ENCODE measurements at places on chromosomes 13 and 19.

DNA sequence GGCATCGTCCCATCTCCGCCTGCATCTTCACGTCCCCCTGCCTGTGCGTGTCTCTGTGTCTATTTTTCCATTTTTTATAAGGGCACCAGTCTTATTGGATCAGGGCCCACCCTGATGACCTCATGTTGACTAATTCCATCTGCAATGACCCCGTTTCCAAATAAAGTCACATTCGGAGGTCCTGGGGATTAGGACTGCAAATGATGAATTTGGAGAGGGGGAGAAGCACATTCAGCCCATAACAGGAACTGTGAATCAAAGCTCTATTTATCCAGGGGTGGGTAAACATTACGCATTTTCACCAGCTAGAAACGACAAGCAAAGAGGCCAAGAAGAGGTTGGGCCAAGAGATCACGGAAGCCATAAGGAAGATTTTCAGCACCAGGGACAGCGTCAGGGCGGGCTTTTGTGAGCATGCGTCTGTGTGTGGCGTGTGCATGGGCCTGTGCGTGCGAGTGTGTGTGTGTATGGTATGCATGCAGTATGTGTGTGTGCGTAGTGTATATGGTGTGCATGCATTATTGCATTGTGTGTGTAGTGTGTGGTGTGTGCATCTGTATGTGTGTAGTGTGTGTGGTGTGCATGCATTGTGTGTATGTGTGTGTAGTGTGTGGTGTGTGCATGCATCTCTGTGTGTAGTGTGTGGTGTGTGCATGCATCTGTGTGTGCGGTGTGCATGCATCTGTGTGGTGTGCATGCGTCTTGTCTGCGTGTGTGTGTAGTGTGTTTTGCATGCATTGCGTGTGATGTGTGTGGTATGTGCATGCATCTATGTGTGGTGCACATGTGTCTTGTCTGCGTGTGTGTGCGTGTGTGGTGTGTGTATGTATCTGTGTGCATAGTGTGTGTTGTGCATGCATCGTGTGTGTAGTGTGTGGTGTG is 19.6 kb downstream of the CELF5 start:
- no peak for DNase-seq

- DNase-seq = no peak
Measured at GRCh38 chr19:47901370-47901769, 15.3 kb upstream of the SULT2A1 start.

DNA sequence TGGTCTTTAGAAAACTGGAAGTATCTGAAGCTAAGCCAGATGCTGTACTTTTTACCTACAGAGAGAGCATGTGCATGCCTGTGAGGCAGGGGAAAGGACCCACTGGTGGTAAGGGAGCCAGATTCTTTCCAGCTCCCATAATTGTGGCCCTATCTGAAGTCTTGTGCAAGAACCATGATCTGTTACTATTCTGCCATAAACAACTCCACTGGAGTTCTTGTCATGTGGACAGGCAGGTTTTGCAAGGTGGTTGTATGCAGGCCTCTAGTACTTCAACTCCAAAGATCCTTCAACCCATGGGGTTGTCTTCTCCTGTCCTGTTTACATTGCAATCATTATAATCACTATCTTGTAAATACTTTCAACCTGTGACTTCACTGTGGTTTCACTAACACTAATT is 14.1 kb downstream of the PROSER1 start:
- DNase-seq = no peak

DNA sequence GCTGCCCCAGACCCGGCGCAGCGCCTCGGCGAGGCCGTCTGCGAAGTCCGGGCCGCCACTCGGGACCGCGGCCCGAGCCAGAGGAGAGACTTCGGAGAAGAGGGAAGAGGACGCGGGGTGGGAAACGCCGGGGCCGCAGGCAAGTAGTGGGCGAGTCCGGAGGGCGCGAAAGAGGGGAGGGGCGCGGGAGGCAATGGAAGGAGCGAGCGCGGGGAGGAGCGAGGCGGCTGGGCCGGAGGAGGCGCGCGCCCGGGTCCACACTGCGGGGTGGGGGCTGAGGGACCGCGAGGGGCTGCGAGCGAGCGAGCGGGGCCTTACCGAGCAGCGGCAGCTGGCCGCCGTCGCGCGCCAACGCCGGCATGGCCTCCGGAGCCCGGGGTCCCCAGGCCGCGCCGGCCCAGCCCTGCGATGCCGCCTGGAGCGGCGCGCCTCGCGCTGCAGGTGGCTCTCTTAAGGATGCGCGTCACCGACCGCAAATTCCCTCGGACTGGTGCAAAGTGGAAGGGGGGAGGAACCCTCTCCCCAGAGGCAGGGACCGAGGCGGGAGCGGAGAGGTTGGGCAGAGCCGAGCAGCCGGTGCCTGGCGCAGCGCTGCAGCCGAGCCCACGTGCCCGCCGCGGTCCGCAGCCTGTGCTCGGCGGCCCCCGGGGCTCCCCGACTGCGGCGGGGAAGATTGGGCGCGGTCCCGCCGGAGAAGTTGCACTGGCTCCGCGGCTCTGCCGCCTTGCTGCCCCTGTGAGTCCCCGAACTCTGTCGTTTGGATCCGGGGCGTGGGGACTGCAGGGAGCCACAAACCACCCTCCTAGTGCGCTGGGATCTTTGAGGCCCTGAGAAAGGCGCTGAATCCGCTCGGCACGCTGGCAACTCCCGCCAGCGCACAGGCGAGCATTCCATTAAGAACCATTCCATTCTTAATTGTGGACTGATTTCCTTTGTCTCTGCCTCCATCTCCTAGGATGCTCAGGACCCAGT is at the start of gene FLT3:
Gene FLT3, minus strand, starts transcription at position 427 of the 972 bp plus-strand sequence. Its CDS starts 66 bp downstream, at position 361.
- DNase-seq = no peak

DNA sequence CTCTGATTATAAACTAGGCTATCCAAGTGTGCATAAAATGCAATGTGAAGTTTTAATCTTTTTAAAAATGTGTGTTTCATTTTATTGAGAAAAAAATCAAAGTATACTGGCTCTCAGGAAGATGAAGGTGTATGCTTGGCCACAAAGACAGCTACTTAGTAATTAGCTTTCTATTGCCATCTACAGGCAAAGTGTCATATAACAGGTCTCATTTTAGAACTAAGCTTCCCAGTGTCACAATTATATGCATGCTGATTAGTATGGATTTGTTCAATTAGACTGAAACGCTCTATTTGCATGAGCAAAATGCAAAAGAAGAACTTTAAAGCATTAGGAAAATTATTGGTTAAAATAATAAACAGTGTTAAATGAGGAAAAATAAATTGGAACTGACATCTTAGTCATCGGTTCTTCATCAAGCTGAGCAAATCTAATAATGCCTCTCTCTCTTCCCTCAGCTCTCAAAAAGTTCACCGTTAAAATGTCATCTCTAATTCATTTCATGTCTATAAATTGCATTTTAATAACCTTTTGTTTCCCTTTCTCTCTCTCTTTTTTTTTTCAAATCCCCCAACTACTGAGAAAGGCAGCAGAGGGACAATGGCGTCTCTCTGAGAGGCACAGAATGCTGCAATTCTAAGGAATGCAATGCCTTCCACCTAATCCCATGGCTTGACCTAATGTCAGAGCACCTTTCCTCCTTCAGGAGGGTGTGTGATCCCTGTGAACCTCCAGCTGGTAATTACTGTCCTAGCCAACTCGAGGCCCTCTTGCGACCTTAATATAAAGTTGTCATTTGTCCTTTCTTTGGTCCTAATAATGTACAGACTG is 313.1 kb upstream of the MAB21L1 start:
- DNase-seq = no peak

DNA sequence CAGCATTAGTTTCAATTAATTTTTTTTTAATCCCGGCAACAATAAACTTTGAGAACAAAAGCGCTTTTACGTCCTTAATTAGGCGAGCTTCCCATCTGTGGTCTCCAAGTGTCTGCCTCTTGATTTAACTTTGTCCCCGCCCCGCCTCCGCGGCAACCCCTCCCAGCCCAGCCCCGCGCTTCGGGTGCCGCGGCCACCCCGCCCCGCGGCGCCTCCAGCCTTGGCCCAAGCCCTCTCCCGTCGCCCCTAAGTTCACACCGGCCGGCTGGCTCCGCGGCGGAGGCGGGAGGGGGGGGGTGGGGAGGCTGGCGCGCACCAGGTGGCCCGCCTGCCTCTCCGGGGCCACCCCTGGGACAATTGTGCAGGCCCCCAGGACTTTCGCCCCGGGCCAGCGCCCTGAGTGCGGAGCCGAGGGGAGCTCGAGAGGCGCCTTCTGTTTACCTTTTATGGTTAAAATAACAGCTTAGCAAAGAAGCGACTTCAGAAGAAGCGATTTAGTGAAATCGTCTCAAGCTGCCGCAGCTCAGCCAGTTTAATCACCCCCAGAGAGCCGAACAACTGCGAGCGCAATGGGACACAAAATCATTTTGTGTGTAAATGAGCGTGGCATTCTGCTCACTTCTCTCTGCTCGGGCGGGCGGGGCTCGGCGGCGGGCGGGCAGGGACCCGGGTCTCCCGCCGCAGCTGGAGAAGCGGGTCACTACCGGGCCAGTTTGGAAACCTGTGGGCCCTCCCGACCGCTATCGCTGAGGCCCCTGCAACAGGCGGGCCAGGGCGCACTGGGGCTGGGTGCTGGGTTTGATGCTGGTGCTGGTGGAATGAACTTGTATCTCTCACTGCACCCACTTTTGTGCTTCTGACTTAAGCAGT is 1.4 kb downstream of the KCTD15 start:
- DNase-seq = no peak

GRCh38 chr13:32378012-32378411 is 49.9 kb downstream of the N4BP2L1 start:
- DNase-seq = no peak

- no peak for DNase-seq
Measured at GRCh38 chr19:55418185-55418584, 10.6 kb upstream of the UBE2S start.

DNA sequence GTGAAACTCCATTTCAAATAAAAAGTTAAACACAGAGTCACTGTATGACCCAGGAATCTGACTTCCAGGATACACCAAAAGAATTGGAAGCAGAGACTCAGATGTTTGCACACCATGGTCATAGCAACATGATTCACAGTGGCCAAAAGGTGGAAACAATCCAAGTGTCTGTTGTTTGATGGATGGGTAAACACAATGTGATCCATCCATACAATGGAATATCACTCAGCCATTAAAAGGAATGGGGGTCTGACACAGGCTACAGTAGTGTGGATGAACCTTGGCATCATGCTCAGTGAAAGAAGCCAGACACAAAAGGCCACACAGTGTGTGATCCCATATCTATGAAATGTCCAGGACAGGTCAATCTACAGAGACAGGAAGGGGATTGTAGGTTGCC is 174.3 kb downstream of the PTPRS start:
- DNase-seq = no peak

DNA sequence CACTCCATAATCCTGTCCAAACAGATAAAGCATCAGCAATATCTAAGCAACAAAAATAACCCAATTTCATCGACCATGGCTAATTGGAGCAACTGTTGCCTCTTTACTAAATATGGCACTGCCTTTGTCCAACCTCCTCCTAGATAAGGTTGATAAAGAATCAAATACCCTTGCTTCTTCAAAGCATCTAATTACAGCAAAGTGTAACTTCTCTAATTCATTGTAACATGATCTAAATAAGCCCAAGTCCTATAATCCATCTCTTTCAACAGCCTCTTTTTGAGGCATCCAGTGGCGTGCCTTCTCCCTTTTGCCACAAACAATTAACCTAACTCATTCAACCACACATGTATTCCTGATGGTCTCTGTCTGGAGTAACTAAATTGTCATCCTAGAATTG is 81.7 kb upstream of the KLHL1 start:
- peak; percentile 93 for DNase-seq

DNA sequence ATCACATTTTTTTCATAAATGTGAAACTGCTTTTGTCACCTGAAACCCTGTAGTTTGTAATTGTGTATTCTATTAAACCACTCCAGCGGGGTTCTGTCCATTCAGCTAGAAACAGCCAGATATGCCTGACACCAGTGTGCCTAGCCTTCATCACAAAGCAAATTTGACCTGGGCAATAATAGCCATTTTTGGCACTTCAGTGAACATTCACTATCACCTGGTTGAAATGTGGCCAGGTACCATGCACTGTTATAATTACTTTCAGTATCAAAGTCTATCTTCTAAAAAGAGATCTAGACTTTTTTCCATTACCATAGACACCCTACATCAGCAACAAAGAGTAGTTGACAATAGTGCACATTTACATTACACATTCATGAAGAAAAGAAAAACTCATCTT is 64.5 kb downstream of the ZNF257 start:
- DNase-seq = no peak

DNA sequence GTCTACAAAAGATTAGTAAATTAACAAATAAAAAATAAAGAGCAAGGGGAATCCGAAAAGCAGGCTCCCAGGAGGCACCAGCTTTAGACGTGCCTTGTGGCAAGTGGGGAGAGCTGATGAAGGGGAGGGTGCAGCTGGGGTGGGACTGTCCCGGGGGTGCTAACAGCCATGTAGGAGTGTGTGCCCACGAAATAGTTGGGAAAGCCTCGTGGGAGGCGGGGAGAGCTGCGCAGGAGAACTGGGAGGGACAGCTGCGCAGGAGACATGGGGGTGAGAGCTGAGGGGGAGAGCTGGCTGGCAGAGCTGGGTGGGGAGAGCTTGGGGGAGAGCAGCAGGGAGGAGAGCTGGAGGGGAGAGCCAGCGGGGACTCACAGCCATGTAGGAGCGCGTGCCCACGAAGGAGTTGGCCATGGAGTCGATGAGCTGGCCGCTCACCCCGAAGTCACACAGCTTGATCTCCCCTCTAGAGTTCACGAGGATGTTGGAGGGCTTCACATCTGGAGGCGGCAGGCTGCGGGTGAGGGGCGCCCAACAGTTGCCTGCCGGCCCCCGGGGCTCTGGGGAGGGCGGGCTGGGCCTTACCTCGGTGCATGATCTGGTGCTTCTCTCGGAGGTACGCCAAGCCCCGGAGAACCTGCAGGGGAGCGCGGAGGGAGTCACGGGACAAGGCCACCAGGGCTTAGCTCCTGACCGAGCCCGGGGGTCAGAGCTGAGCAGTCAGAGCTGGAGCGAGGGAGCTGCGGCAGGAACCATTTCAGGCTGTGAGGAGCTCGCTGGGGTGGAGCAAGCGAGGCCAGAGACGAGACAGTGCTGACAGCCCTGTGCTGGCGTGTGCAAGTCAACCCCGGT is 23.1 kb downstream of the MAP2K2 start:
- no peak for DNase-seq

DNA sequence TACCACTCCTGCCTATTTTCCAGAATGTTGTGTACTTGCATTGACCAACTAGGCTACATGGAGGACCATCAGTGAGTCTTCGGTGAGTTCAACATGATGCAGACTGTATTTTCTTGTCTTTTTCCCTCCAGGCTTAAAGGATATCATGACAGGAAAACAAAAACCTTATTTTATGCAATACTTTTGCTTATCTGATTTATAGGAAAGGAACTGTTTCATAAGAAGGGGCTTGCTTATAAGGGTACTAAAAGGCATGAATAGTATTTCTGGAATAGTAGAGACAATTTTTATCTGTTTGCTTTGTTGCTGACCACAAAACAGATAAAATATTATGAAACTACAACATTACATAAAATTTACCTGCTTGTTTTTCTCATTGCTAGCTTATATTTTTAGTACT is 374.7 kb downstream of the KLF5 start:
- DNase-seq = no peak

DNA sequence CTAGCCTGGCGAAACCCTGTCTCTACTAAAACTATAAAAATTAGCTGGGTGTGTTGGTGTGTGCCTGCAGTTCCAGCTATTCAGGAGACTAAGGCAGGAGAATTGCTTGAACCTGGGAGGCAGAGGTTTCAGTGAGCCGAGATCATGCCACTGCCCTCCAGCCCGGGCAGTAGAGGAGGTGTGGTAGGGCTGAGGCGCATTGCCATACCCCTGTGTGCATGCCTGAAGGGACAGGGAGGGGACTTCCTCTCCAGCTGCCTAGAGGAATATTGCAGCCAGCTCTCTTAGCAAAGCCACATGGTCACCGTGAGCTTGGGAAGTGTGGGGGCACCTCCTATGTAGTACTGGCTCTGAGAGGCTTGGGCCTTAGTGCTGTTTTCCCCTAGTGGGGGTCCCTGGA is 29.2 kb upstream of the PEPD start:
- no peak for DNase-seq

- no peak for DNase-seq
Measured at GRCh38 chr19:2047076-2047448, 4.0 kb downstream of the MKNK2 start.

Data from NCI-H1417 treated with DMSO at 0.1 percent for 48 hours (cell line).